Hematopoietic multipotent progenitor cell treated with erythropoietin and hydrocortisone succinate and interleukin-3 and kit ligand, for 15 days (in vitro differentiated cells): ENCODE measurements at places on chromosomes 13 and 19.

GRCh38 chr13:75395066-75395465 lies 86.9 kb downstream of the TBC1D4 start:
- DNase-seq, result no peak

- no peak for DNase-seq
These were observed at the start of gene DGKH for GRCh38 chr13:42048342-42048683. Gene DGKH (plus strand): TSS chr13:42048648. CDS start chr13:42048774, 126 bp downstream.

GRCh38 chr13:85497652-85498051 lies 301.6 kb downstream of the SLITRK6 start:
- no peak for DNase-seq

DNA sequence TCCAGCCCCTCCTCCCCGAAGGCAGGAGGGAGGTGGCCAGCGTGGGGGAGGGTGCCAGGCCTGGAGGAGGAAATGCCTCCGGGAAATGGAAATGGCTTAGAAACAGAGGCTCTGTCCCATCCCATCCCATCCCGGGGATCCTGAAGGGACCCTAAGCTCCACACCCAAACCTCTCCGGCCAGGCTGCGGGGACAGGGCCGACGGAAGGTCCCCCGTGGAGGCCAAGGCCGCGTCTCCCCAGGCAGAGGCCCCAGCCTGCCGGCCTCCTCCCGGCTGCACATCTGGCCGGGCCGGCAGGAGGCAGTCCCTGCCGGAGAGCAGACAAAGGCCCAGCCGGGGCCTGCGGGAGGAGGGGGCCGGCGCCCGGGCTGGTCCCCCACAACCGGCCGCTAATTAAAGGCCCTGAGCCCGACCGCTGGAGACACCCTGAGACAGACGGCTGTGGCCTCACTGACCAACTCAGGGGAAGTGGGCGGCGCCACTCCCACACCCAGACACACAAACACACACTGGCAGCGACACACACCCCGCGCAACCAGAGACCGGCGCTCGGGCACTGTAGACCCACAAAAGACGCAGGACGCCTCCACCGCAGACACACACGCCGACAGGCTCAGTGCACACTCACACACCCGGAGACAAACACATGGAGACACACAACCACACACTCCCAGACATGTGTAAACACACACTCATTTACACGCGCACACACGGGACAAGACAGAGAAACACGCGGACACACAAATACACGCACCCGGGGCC lies 1.1 kb downstream of the ADAMTS10 start:
- DNase-seq, result no peak

GRCh38 chr19:44753932-44754749 lies 5.6 kb downstream of the BCL3 start:
- DNase-seq, result no peak

- DNase-seq, result no peak
These were observed 551.9 kb upstream of the SLC10A2 start for GRCh38 chr13:103618151-103618550.

DNA sequence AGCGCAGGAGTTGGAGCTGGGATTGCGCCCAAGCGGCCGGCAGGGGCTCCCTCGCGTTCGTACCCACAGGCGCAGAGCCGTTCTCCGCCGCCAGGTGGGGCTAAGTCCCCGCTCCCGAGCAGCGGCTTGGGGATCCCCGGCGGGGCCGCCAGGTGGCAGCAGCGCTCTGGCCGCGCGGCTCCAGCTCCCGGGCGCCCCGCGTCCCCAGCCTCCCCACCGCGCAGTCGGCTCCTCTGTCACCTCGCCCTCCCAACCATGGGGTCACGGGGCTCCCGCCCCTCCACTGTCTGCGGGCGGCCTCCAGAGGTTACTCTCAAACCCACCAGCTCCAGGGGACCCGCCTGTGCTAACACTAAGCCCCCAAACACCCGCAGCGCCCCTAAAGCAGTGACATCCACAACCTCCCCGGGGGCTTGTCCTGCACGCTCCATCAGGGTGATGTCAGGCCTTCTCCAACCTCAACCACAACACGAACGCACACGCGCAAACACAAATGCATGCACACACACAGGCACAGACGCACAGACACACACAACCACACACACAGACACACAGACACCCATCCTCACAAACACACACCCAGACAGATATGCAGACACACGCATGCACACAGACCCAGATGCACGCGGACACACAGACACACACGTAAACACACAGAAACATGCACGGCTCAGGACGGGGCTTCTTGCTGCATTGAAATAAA lies 18.4 kb upstream of the KCTD15 start:
- DNase-seq, result peak; percentile 84

DNA sequence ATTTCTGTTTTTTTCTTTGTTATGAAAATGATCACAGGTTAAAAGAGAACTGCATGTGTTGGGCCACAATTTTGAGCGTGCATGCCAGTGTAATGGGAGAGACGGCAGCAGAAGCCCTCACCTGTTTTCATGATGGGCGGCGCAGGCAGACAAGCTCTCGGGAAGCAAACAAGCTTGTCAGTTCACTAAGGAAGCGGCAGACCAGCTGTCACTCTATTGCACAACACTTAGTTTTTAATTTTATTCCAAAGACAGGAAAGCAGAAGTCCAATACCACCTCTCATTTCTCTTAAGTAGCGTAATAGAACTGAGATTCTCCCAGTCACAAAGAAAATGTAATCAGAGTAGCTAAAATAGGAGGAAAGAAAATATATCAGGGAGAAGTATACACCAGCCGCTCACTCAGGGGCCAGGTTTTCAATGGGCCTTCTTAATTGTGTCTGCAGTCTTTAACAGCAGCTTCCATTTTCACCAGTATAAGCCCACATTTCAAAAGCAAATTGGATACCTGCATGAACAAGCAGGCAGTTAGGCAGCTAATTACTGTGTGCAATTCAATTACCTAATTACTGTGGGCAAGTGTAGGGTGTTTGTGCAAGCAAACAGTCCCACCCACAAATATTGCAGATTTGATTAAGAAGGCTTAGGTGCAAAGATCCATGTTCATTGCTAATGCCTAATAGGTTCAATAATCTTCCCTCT lies 711.4 kb downstream of the DIAPH3 start:
- no peak for DNase-seq

GRCh38 chr19:512547-513365 lies 5.5 kb downstream of the TPGS1 start:
- no peak for DNase-seq

GRCh38 chr19:29711584-29712132 lies 3.4 kb downstream of the C19orf12 start:
- DNase-seq, result no peak

GRCh38 chr13:21733475-21734263 lies 62.8 kb downstream of the FGF9 start:
- DNase-seq, result no peak

DNA sequence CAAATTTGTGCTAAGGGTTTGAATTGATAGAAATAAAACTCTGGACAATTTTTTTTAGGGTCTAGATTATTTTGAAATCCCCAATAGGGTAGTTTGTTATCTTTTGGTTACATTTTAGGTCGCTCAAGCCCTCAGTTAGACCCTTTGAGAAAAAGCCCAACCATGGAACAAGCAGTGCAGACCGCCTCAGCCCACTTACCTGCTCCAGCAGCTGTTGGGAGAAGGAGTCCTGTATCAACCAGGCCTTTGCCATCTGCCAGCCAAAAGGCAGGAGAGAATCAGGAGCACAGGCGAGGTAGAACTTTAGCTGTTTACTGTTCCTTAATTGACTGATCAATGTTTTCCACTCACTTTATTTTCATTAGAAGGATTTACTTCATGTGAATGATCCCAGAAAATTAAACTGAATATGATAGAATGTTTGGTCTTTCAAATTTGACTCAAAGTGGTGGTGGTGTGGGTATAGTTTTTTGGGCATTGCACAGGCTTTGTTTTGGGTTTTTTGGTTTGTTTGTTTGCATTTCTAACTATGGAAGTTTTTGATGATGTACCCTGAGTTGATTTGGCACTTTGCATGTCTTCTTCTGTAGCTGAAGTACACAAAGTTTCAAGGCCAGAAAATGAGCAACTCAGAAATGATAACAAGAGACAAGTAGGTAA lies 39.2 kb upstream of the GARRE1 start:
- no peak for DNase-seq

DNA sequence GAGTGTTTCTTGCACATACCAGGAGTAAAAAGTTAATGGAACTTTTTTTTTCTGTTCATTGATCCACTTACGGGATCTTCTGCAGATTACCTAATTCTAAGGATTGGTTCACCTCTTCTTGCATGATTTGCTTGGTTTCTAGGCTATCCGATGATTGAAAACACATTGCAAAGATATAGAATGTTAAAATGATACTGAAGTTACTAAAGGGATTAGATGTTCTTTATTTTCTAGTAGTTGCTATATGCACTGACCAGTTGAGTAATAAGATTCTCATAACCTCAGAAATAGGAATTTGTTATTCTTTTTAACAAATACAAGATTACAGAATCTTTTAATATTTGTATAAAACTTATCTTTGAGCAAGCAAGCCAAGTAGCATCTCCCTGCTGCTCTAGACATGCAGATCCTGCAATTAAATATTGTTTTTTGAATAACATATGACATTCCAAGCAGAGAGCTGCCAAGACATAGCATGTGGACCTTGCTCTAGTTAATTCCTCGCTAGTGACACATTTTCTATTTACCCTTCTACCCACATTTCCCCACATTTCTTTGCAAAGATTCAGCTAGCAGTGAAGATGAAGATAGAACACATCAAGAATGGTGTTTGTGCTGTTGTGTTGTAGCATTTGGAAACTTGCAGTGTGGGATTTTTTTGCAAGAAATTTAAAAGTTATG lies 51.7 kb upstream of the RNF113B start:
- DNase-seq, result no peak

DNA sequence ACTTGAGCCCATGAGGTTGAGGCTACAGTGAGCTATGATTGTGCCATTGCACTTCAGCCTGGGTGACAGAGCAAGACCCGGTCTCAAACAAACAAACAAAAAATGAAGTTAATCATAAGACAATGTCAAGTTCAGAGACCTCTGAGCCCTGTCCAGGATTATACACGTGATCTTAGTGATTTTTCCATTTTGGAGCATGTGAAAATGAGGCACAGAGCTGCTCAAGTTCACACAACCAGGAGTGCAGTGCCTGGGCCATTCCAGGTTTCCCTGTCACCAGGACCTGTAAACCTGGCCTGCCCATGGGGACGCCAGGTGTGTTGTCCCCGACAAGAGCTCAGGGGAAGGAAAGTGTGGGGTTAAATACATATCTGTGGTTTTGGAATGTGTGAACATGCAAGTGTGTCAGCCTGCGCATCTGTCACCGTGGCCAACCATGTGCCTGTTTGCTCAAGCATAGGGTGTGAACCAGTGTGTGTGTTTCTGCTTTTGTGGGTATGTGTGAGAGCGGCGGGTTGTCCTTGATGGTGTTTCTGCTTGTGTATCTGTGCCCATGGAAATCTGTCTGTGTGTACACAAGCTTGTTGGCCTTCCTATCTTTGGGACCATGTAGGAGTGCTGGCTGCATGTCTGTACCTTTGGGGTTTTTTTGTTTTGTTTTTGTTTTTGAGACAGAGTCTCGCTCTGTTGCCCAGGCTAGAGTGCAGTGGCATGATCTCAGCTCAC lies 1.5 kb upstream of the FXYD1 start:
- no peak for DNase-seq

- DNase-seq, result no peak
These were observed 815.6 kb downstream of the UQCRFS1 start for GRCh38 chr19:28397306-28397705.

- no peak for DNase-seq
These were observed 59.5 kb downstream of the DPF1 start for GRCh38 chr19:38164526-38164925.

- DNase-seq, result no peak
These were observed 4.3 kb upstream of the SLC7A10 start for GRCh38 chr19:33229962-33230361.

- peak; percentile 51 for DNase-seq
These were observed 3.4 kb downstream of the CCNE1 start for GRCh38 chr19:29815231-29815630.

DNA sequence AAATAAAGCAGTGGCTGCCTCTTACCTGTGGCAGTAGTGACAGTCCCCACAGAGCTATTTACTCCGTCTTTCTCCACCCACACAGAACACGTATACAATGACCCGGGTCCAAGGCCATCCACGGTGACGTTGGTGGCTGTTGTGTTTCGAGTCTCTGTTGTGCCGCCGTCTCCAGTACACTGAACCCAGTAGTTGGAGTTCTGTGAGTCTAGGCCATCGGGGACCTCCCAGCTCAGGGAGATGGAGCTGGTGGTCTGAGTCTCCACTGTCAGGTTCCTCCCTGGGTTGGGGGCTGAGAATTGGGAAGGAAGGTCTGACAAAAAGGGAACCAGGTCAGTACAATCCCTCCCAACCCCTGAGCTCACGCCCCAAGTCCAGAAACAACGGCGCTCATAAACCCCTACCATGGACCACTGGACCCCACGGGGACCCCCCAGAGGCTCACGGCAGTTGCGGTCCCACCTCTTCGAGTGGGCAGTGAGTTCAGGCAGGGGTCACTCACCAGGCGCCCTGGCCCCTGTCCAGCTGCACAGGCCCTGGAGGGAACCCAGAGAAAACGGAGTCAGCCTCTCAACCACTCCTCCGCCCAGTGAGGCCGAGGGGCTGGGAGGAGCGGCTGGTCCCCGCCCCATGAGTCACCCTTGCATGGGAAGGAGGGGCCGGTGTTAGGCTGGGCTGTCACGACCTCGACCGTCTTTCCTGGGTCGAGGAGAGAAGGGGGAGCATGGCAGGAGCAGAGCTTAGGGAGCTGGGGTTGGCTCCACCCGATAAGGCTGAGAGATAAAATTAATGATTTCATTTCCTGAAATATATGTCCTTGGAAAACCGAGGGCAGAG lies 2.4 kb downstream of the PTPRH start:
- peak; percentile 85 for DNase-seq

GRCh38 chr13:73929287-73929932 lies 204.8 kb downstream of the KLF12 start:
- DNase-seq, result no peak
